ENCODE measurements at places on chromosomes 3 and 15.

- DNase-seq, result no peak
Measured at GRCh38 chr15:26970712-26971210, at the start of gene GABRG3. TSS of gene GABRG3 (plus strand) at chr15:26971181.

- DNase-seq, result no peak
Measured at GRCh38 chr15:99716540-99717095, 16.6 kb downstream of the LYSMD4 start.

GRCh38 chr15:75346796-75347221, at the start of gene NEIL1:
TSS of gene NEIL1 (plus strand) at chr15:75347039. CDS start at chr15:75348906, 1,867 bp downstream.
- peak; percentile 11 for DNase-seq

- DNase-seq, result no peak
Measured at GRCh38 chr15:50828610-50829206, 63.2 kb upstream of the SPPL2A start.

GRCh38 chr3:127015282-127016042, 32.5 kb downstream of the PLXNA1 start:
- DNase-seq, result no peak

DNA sequence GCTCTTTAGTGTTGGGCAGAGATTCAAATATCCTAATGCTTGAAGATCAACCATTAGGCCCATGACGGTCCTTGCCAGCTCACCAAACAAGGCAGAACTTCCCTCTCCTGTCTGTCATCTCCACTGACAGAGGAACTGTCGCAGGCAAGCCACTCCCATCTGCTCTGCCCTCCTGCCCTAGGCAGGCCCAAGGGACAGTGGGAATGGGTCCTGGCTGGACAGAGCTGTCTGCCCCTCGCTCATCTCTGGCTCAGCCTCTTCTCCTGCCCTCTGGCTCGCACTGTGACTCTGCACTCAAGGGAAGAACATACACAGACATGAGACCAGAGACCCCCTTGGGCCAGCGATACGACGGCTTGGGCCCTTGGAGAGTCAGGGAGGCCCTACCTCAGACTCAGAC, 7.6 kb upstream of the MUSTN1 start:
- DNase-seq, result no peak

DNA sequence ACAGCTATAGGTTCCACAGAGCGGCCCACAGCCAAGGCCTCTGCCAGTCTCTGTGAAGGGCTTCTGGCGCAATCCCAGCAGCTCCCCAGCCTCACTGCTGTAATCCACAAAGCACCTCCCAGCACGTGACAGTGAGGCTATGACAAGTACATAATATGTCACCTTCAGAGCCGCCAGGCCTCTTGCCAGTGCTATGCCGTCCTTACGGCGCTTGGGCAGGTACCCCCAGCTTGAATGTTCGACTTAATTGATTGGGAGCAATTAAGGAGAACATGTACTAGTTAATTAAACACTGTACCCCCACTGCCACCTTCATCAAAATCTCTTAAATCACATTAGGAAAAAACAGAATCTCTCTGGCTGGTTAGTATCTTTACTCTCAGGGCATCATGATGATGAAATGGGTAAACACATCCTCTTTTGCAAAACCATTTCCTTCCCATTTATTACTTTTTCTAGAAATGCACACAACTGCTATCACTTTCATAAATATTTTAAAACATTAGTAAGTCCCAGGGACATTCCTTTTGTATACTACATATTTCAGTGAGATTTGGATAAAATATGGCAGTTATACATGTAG, 169.9 kb downstream of the XXYLT1 start:
- DNase-seq, result no peak

- no peak for DNase-seq
Measured at GRCh38 chr15:28252831-28253230, 69.1 kb downstream of the HERC2 start.

- no peak for DNase-seq
Measured at GRCh38 chr3:42601896-42602581, 1.6 kb downstream of the NKTR start.

DNA sequence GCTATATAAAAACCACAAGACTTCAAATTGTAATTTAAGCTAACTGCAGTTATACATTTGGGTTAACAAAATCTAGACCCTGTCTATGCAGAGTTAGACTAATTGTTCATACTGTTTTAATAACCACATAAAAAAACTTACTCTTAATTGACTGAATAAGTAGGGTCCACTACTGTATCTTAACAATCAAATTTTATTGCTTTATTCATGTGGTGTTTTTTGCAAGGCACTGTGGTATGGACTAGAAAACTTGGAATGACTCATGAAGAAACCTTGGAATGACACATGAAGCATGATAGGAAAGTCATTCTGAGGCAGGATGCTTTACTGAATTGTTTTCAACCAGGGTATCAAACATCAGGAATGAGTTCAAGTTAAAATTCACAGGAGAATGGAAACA, 2.3 kb downstream of the SERP1 start:
- no peak for DNase-seq

GRCh38 chr3:14239940-14240339, 61.3 kb downstream of the LSM3 start:
- no peak for DNase-seq

DNA sequence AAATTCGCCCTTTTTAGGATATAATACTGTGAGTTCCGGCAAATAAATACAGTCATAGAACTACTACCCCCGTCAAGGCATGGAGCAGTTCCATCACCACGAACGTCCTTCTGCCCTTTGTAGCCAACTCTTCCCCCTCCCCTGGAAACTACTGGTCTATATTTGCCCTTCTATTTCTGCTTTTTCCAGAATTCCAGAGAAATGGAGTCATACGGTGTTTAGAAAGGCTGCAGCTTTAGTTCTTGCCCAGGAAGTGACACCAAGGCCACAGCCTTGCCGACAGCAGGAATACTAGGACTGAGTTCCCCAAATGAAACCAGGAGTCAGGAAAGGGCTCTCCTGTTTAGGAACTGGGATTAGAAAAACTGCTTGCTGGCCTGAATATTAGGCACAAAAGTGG, 291.2 kb downstream of the FAM43A start:
- DNase-seq, result no peak

DNA sequence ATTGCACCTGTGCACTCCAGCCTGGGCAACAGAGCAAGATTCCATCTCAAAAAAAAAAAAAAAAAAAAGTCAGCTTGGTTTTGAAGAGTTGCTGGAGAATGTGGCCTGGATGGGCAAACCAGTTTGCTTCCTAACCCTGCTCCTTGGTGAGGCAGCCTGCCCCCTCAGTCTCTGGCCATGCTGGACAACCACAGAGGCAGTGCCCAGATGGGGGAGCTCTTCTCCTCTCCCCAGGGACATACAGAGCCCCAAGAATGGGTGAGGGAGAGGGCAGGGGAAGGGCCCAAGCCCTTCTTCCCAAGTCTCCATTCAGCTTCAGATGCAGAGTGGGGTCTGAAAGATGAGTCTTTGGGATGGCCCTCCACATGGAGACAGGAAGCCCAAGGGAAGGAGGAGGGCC, 27.9 kb downstream of the CD276 start:
- DNase-seq, result no peak

DNA sequence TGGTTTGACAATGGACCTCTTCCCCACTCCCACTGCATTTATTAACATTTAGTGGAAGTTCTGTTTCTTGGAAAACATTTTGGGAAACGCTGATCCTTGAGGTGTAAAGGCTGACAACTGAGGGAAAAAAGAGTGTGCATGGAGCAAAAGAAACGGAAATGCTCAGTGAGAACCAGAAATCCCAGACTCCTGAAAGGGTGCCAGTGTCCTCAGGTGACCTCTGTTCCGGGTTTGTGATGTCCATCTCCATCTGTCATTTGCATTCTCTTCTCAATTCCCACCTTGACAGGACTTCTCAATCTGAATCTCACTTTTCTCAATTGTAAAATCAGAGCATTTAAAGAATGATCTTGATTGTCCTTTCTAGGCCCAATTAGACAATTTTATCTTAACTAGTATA, 71.1 kb upstream of the FAM3D start:
- DNase-seq, result no peak

DNA sequence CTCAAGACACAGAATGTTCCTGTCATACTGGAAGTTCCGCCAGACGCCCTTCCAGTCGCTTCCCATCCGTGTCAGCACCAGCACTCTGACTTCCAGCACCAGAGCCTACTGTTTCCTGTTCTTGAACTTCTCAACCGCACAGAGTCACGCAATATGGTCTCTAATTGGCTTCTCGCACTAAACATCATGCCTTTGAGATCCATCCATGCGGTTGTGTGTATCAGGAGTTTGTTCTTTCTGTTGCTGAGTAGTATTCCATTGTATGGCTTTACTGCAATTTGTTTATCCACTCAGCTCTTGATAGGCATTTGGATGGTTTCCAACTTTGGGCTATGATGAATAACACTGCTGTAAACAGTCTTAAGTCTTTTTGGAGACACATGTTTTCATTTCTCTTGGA, 112.1 kb downstream of the LRRK1 start:
- no peak for DNase-seq

- no peak for DNase-seq
Measured at GRCh38 chr15:100516643-100517512, 11.9 kb downstream of the CERS3 start.

GRCh38 chr15:91522605-91523332, 330.7 kb upstream of the SLCO3A1 start:
- DNase-seq, result peak; percentile 12

- no peak for DNase-seq
Measured at GRCh38 chr3:55826097-55826496, 339.0 kb upstream of the WNT5A start.

DNA sequence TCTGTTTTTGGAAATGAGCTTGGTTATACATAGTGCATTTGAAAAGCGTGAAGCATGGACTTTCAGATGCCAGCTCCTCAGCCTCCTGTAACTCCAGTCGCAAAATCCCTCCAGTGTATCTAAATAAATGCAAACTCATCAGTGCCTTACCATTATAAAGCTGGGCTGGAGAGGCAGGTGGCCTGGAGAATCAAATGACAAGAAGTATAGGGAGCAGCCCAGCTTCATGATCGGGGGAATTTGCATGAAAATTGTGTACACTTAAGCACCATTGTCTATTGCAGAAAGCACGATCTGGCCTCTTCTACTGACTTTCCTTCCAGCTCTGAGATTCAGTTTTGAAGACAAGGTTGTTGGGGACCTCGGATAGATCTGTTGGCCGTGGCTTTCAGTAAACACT, 71.7 kb downstream of the IGF1R start:
- no peak for DNase-seq

DNA sequence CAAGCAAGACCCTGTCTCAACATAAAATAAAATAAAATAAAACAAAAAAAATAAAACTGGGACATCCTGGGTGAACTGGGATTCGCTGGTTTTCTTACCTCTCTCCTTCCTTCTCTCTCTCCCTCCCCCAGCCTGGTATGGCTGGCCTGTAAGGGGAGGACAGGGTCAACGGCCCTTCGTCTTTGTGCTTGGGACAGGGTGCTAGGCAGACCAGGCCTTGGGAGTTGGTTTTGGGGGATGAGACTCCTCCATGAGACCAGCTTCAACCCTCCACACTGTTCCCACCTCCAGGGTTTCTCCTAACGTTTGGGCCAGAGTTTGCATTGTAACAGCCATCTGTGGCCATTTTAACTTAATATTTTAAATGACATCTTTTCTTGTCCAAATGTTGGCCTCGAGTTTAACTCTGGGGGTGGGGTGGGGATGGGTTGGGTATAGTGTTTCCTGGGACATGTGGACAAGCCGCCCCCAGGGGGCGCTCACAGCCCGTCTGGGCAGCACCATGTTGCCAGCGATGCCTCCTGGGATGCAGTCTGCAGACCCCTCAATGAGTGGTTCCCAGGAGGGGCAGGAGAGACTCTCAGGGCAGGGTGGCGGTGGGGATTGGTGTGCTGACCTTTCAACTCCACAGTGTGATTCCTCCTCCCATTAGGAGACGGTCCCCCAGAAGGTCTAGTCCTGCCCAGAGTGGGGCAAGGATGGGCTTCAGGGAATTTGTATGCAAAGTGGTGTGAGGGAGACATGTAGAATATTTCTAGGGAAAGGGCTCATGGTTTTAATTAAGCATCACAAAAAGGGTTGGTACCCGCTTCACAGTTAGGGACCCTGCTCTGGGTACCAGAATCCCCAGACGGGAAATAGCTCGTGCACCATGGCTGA, 37.7 kb upstream of the LCTL start:
- peak; percentile 77 for DNase-seq

DNA sequence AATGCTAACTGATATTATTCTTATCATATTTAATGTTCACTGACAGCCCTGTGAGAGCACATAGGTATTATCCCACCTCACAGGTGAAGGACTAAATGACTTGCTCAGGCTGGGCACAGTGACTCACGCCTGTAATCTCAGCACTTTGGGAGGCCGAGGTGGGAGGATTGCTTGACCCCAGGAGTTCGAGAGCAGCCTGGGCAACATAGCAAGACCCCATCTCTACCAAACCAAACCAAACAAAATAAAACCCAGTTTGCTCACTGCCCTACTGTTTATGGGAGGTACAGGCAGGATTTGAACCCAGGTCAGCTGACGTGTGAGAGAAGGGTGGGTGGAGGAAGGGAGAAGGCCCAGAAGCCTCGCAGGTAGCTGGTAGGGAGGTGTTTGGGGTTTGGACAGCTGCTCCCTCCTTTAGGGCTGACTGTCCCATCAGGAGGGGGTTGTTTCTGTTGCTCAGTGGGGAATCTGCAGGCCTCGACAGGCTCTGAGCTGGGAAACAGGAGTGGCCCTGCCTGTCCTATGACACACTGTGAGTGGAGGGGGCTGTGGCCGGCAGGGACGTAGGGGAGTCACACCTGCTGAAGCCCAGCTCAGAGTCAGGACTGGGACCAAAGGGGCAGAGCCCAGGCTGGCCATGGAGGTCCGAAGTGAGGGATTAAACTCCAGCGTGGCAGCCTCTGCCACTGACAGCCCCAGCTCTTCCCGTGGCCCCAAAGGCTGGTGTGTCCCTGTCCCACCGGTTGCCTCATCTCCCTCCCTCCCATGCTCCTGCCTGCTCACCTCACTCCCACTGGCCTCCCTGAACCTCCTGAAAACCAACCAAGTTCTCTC, 25.3 kb downstream of the BHLHE40 start:
- DNase-seq, result no peak

GRCh38 chr3:185279587-185280138, 25.8 kb upstream of the EHHADH start:
- no peak for DNase-seq

DNA sequence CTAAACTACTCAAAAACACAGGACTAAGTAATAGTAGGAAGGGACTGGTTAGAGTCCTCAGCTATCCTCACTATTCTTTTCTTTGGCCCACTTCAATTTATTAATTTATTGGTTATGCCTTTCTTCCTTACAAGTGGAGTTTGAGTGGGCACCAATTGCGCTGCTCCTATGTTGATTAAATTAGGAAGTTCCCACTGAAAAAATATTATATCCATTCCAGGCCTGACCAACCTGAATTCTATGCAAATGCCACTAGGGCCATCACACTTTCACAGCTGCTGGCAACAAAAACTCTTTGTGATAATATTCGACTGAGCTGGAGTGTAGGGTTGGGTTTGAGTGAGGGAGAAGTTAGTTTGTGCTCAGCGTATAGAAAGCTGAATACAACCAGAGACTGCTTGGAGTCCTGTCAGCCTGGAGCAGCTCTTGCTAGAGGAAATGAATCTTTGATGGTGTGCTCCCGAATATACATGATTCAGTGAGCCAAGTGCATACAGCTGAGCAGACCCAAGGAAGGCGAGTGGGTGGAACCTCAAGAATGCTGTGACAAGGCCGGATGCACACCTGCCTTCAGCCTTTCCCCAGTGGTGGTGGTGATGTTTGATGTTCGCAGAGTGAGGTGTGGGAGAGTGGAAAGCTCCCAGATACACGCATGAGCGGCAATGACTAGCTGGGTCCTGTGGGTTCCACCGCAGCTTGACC, 1.5 kb downstream of the ARHGEF3 start:
- peak; percentile 86 for DNase-seq

- DNase-seq, result no peak
Measured at GRCh38 chr15:31337352-31338031, 10.9 kb downstream of the KLF13 start.

GRCh38 chr15:100721758-100722550, 119.6 kb downstream of the ASB7 start:
- DNase-seq, result no peak

GRCh38 chr15:29821416-29822099, 710 bp downstream of the TJP1 start:
- peak; percentile 29 for DNase-seq

All from CD4-positive, alpha-beta T cell treated with Interleukin-6 for 4 hours (primary cell).